ENCODE measurements at places on chromosomes 7 and 10.

GRCh38 chr10:50362547-50363125 is 111.3 kb upstream of the ASAH2 start:
- no peak for DNase-seq

GRCh38 chr10:132407243-132407746 is 10.3 kb downstream of the PWWP2B start:
- DNase-seq, result no peak

- no peak for DNase-seq
Observed at GRCh38 chr7:46028246-46028645, 107.2 kb upstream of the IGFBP3 start.

DNA sequence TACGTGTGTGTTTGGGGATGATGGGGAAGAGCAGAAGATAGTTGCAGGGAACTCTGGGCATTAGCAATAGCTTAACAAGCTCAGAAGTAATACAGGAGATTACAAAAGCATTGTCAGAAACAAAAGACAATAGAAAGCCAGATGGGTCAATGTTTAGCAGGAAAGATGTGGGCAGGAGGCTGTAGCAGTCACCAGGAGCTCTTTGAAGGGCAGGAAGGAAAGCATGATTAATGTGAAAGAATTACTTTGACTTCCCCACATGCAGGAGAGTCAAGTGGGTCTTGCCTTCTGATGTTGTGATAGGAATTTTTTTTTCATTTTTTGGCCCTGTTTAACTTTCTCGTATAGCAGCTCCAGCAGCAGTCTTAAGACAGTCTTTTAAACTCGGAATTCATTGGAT is 6.0 kb upstream of the SMNDC1 start:
- no peak for DNase-seq

- peak; percentile 83 for DNase-seq
Observed at GRCh38 chr7:66556549-66557213, 72.0 kb upstream of the KCTD7 start.

DNA sequence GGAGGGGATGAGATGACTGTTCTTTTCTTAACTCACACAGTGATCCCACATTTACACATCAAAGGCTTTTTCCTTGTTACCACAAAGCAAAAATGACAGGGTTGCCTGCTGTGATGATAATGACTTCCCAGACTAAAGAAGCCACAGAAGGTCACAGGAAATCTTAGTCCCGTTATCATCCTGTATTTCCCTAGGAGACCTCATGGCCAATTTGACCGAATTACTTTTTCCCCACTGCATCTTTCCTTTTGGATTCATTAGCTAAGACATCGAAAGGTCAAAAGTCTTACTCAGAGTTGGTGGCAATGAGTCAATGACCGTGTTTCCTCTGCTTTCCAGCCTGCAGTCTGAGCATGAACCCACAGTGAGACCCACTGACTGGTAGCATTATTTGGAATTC is 130.1 kb upstream of the INHBA start:
- DNase-seq, result no peak

DNA sequence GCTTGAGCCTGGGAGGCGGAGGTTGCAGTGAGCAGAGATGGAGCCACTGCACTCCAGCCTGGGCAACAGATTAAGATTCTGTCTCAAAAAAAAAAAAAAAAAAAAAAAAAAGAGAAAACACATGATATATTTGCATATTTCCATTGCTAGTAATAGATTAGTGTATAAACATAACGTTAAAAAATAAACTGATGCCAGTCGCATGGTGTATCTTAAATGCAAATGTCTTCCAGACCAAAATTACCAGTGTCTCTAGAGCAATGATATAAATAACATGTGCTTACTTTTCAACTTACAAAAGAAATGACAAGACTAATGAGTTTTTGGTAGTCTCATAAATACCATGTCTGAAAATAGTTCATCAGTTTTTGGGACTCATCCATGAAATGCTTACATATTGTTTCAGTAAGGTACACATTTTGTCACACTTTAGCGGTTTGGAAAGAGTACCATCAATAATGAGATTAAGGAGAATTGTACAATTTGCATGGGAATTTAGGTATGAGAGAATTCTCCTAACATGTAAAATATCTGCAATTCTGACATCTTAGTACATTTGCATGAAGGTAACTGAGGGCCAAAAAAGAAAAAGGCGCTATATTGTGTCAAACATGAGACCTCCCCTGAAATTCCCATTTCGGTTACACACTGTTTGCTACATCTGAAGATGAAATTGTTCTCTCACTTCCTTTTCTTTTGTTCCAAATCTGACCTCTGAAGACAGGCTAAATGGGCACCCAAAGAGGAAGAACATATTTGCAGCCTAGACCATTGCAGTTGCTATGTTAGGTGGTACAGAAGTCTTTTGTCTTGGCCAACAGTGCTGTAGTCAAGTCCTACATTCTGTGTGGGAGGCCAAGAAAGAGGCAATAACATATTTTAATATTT is 51.5 kb upstream of the PIP4K2A start:
- DNase-seq, result no peak

- no peak for DNase-seq
Observed at GRCh38 chr7:5354460-5355232, 69.0 kb downstream of the TNRC18 start.

DNA sequence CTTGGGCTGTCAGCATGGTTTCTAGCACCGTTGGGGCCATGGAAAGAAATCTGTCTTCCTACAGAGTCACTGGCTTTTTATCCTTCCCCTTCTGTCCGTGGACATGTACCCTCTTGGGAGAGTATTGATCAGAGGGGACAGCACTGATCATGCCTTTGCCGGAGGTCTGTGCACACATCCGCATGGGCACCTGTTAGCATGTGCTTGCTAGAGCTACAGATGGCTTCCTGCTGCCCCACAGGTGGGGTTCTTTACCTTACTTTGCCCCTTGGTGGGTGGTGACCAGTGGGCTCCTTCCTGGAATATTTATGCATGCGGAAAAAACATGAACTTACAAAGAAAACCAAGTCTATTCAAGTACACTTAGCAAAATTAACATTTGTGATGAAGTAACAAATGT is 24.9 kb downstream of the RPS24 start:
- no peak for DNase-seq

GRCh38 chr7:140209866-140210609 is 33.3 kb upstream of the KDM7A start:
- DNase-seq, result no peak

DNA sequence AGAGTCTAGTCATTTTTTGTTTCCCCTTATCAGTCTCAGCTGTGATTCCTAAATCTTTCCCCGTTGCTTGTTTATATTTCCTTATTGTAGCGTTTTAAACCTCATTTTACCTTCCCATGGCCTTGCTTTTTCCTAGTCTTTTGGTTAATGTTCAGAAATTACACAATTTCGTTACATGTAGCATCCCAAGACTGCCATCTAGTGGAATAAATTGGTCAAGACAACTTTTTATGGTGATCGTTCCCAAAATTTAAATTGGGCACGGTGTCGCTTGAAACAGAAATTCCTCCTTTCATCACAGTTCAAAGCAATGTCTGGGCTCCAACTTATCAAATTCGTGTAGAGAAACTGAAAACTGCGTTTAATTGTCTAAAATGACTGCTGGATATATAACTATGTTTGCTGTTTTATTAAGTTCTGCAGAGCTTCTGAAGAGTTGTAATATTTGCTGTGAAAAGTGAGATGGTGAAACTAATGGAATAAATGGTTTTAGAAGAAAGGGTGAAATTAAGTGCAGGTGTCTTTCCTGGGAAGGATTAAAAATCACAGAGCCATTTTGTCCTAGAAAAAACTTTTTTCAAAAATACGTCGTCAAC is 370.2 kb downstream of the PHF14 start:
- no peak for DNase-seq

GRCh38 chr7:63113713-63114285 is 884.9 kb upstream of the ZNF722 start:
- DNase-seq, result peak; percentile 79

Data from mesenteric fat pad (tissue), 1 donor.